Stimulated activated CD4-positive, alpha-beta T cell treated with anti-CD3 and anti-CD28 coated beads, Interleukin-2, amount 100 ng/mL, for 48 hours (primary cell): ENCODE measurements at places on chromosomes 4 and X.
A peak's percentile ranks its signal among the peaks of the same experiment; 100 is the strongest.

- no peak for DNase-seq
Observed at GRCh38 chr4:101806914-101807313, 16.4 kb downstream of the BANK1 start.

DNA sequence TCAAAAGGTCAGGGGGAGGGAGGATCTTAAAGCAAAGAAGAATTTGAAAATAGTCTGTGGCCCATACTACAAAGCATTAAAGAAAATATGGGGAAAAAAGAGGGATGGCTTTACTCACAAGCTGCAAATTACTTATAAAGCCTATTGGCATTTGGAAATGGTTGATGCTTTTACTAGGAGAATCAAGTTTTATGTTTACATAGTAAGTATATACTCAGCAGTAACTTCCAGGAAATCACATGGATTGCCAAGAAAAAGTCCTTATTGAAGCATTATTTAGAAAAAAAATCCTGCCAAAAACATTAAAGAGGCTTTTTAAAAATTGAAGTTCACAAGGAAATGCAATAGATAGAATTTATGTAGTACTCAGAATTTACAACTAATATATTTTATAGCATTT, 8.4 kb upstream of the SH3RF1 start:
- no peak for DNase-seq

GRCh38 chr4:76895619-76896018, 2.3 kb downstream of the SOWAHB start:
- DNase-seq, result no peak

GRCh38 chr4:48896845-48897244, 9.7 kb downstream of the OCIAD2 start:
- no peak for DNase-seq

DNA sequence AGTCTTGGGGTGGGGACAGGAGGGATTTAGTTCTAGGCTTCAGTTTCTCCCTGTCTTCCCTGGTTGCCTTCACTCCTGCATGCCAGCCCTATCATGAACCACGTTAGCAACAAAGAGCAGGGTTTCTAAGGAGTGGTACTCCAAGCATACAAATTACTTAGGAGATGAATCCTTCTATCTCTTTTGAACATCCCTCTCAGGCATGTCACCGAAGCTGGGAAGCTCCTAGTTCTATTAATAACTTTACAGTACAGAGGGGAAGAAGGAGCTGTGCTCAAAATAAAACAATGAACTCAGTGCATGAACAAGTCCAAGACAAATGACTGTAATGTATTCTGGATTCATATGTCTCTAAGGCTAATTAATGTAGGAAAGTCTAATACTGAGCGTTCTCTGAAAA, 450.6 kb upstream of the RASGEF1B start:
- no peak for DNase-seq

GRCh38 chr4:126404549-126404948, 1089.8 kb downstream of the FAT4 start:
- DNase-seq, result no peak

DNA sequence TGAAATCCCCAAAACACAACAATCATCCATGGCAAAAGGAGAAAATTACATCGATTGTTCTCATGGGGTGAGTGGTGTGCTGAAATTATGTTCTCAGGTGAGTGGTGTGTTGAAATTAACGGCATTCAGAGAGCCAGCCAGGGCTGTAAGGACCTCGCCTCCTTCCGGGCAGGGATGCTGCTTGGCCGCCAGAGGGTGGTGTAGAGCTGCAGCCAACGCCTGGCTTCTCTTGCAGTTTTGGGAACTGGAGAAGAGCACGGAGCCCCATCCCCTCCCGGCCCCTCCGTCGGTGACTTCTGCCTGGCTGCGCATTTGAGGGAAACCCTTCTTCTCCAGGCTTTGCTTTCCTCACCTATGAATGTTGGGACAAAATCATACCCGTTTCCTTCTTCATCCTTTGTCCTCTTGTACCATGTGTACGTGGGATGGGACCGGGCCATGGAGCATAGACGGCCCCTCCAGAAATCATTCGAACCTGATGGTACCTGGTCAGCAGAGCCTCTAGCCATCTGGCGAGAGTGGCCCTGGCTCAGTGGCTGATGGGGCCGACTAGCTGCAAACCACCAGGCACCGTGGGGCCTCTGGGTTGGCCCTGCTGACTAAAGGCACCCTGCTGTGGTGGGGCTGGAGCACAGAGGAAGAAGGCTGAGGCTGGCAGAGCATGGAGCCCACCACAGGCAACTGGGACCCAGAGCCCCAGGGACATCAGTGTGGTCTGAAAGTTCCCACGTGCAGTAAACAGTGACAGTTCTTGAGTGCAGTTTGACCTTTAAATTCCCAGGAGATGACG, 28.4 kb downstream of the TRMT44 start:
- DNase-seq, result peak; percentile 49

DNA sequence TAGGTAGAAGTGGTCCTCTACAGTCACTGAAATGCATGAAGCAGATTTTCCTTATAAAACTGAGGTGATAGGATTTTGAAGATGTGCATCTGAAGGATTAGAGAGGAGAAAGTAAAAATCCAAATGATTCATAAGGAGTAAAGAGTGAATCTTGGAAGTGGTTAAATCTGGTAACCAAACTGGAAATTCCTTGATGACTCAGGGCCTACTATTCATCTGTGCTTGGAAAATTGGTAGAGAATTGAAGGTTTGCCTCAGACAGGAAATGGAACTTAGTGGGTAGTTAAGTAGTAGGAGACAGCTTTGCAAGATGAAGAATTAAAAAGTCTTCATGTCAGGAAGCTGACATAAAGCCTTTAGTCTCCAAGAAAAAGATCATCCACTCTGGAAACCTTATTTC, 368.9 kb upstream of the CTSO start:
- DNase-seq, result no peak

DNA sequence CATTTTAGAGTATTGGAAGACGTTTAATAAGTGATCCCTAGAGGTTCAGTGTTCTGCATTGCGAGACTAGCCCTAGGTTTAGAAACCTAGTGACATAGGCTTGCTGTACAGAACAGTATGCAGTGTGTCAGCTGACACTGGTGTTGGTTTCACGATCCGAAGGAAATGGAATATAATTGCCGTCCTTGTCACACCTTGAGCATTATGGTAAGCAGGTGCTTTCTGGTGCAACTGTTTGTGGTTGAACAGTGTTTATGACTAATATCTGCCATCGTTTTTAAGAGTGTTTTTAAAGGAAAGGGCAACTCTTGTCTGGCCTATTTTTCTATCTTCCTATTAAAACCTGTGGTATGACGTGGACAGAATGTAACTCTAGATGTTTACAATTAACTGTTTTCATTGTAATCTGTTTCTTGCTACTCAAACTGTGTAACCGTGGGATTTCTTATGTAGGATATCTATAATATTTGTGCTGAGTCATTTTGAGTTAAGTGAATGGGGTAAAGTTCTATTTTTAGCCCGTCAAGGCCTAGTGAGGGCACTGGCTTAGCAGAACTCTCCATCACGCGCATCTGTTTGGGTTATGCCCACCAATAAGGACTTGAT, 53.8 kb upstream of the TBC1D14 start:
- DNase-seq, result no peak

GRCh38 chr4:183348706-183349659, 26.8 kb upstream of the CLDN24 start:
- peak; percentile 28 for DNase-seq

GRCh38 chr4:36280555-36280954, 861 bp upstream of the DTHD1 start:
- DNase-seq, result no peak

GRCh38 chr4:38647101-38647819, 16.7 kb upstream of the KLF3 start:
- no peak for DNase-seq

DNA sequence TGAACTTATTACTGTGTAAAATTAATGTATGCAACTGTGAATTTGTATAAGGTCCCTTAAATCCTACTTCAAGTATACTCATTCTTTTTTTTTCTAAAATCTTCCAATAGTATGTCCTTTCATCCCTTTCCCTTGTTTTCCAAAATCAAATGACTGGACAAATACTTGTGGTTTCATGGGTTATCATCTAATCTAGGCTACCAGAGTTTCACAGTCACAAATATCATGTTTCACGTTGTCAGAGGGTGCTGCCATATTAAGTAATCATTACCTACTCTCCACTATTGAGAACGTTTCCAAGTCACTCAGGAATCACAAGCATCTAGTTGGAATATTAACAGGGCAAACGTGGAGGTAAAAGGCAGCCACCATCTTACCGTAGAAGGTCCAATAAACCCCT, 1235.0 kb upstream of the TENM3 start:
- no peak for DNase-seq

DNA sequence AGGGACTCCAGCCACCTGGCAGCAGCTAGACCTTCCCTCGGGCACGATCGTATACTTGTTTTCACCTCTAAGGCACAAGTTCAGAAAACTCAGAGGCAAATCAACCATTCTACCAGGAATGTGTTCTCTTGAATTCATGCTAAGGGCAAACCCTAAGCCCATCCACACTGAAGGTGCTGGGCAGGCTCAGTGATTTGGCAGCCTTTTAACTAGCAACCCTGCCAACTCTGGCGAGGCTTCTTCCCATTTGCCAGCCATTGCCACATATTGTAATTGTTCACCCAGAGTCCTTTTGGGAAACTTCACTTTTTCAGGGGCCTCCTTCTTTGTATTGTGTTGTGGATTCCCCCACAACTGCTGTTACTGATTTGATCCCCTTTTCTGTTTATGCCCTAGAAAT, 298.6 kb upstream of the LDB2 start:
- no peak for DNase-seq

DNA sequence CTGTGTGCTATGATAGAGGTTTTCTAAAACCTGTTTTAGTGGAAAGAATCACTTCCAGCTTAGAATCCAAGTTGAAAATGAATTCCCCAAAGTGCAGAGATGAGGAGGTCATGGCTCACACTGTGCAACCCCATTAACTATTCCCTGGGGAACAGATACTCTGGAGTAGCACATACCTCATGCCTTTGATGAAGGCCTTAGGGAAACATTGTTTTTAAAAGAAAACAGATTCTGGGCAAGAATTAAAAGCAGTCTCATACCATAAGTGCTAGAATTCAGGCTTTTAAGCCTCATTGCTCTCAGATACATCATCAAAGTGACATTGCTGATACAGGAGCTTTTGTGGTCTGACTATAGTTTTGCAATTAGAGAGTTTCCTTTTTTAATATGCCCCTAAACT, 115.1 kb downstream of the NDST4 start:
- no peak for DNase-seq

GRCh38 chr4:105613306-105613705, 60.9 kb downstream of the ARHGEF38 start:
- no peak for DNase-seq

DNA sequence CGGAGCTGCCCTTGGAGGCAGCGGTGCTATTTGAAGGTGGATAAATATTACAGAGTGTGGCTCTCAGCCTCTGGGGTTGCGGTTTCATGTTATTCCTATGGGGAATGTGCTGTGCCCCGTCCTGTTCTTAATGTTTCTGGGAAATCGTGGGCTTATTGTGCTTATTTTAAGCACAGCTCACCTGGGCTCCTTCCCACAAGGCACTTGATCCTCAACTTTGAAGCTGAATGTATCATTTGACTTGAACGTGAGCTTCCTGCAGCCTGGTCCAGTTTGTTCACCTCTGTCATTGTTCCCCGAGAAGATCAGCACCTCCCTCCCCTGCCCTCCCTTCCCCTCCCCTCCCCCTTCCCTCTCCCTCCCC, 3.9 kb downstream of the SORCS2 start:
- DNase-seq, result no peak

- no peak for DNase-seq
Observed at GRCh38 chr4:7186516-7187167, 5.7 kb upstream of the SORCS2 start.

GRCh38 chr4:2923141-2923551, 40.1 kb downstream of the NOP14 start:
- DNase-seq, result no peak

DNA sequence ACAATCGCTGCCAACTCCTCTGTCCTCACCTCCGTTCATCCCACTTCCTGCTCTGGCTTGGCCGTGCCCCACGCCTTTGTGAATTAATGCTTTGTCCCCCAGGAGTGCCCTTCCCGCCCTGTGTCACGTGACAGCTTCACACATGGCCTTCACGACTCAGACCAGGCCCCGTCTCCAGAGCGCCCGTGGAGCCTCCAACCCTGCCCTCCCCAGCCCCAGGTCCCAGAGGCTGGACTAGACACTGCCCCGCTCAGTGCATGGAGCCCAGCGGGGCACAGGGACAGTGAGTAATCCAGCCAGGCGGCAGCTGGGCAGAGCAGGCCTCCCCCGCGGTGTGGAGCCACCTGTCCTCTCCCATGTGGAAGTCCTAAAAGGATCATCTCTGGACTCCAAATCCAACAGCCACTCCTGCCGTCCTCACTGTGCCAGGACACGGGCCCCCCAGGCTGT, 7.4 kb downstream of the ADRA2C start:
- no peak for DNase-seq

GRCh38 chr4:85938062-85938461, 421.8 kb downstream of the MAPK10 start:
- no peak for DNase-seq
